ENCODE measurements at places on chromosomes 13 and 19.

- DNase-seq: no peak
These were observed 26.6 kb downstream of the DNAJC3 start for GRCh38 chr13:95703576-95703975.

GRCh38 chr19:45468803-45469131, 971 bp downstream of the FOSB start:
- DNase-seq: no peak

DNA sequence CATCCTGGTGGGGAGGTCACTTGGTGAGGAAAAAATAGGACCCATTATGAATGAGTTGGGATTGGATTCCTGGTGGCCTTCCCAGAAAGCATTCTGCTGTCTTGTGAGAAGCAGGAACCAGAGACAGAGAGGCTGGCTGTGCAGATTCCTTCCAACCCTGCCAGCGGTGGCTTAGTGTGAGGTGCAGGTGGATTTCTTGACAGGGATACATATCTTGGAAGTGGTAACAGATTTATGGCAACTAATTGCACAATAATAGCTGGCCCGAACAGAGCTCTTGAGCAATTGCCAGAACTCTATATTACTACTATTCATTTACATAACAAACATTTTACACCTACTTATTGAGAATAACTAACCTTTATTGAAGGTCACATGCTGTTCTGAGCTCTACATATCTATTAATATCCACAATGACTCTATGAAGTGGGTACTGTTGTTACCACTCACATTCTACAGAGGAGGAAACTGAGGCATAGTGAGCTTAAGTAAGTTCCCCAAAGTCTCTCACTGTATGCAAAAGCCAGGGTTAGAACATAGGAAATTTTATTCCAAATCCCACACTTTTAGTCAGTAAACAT, 173.9 kb upstream of the SERP2 start:
- no peak for DNase-seq

DNA sequence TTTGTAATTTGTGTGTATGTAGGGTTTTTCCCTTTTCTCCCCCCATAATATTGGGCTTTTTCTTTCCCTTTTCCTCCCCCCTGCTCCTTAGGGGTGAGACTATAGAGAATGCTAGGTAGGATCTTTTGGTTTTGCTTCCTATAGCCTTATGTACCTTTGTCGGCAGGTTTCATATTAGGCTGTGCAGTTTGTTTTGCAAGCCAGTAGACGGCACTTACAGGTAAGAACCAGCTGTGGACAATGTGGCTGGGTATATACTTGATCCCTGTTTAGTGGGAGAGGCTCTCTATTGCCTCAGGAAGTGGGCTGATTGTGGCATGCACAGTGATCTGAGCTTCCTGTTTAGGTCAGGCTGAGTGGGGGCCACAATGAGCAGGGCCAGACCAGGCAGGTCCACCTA, 359.2 kb upstream of the OBI1 start:
- DNase-seq: no peak

GRCh38 chr13:51451467-51452360, 1.1 kb downstream of the INTS6 start:
- DNase-seq: peak; percentile 37

DNA sequence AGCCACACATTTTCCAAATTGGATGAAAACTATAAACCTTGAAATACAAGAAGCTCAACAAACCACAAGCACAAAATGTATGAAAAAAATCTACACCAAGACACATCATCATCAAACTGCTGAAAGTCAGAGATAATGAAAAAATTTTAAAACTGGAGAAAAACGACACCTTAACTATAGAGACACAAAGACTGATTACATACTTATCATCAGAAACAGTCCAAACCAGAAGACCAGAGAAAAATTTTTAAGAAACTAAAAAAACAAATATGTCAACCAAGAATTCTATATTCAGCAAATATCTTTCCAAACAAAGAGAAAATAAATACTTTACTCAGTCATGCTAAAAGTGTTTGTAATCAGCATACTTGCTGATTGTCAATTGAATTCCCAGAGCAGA, 8.5 kb upstream of the ZNF823 start:
- no peak for DNase-seq

- no peak for DNase-seq
These were observed 20.6 kb downstream of the KLF5 start for GRCh38 chr13:73079359-73079758.

- DNase-seq: no peak
These were observed 26.8 kb upstream of the STARD13 start for GRCh38 chr13:33312150-33312860.

- DNase-seq: no peak
These were observed 5.2 kb upstream of the OR10H1 start for GRCh38 chr19:15820646-15821045.

DNA sequence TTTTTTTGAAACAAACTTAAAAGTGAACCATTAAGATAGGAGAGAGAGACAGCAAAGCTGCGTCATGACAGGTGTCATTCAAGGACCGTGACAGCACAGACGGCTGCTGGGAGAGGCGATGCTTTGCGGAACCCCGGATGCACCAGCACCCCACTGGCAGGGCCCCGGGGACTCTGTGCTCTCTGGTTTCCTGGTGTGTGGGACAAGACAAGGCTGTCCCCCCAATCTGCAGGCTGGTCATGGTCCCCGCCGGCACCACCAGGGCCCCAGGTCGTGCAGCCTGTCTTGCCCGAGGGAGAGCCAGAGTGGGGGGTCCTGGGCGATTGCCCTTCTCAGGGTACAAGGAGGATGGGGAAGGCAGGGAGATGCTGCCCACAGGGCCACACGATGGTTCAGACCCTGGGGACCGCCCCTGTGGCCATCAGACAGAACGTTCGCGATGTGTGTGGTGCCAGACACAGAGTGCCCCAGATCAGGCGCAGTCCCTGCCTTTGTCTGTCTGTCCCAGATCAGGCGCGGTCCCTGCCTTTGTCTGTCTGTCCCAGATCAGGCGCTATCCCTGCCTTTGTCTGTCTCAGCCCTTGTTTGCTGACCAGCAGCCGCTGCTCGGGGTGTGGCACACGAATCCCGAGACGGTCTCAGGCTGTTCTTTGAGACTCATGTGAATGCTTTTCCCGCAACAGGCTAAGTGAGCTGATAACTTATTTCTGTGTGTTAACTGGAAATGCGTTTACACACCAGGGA, 36.1 kb downstream of the ADPRHL1 start:
- no peak for DNase-seq

DNA sequence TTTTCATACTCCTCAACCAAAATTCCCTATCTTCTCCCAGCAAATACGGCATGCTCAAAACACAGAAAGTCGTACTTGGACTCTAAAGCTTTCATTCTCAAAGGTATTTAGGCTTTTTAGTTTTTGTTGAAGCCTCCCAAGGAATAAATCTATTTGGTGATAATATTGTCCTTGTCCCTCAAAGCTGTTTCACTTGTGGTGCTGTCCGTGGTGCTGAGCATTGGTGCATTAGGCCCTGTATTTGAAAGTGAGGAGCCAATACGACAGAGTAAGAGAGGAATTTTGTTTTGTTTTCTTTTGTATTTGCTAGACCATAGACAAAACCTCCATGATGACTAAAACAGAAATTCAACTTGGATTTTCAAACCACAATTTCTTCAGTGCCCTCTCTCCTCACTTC, 3.2 kb upstream of the LGALS13 start:
- no peak for DNase-seq

GRCh38 chr13:110266983-110267382, 40.0 kb downstream of the COL4A1 start:
- no peak for DNase-seq

DNA sequence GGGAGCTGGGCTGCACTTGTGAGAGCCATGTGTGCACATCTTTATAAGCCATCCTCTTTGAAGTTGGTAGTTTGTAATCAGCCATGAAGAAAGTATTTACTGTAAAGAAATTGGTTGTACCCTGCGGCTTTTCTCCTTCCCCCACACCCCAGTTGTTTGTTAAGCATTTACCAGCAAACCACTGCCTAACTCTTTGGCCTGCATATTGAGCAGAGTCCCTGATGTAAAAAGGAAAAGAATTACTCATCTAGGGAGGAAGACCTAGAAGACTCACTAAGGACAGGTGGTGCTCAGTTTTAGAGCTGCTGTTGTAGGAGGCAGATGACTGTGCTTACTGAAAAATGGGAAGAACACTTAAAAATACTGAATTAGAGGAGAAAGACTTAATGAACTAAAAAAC, 245.3 kb downstream of the PCCA start:
- DNase-seq: no peak

- no peak for DNase-seq
These were observed 10.4 kb downstream of the CLASRP start for GRCh38 chr19:45049073-45049736.
